Activated T-helper 1 cell treated with anti-CD3 and anti-CD28 coated beads, Interleukin-2, amount 50 U/mL, for 16 hours (primary cell): ENCODE measurements at places on chromosomes 4 and X.

- no peak for DNase-seq
Measured at GRCh38 chrX:81662381-81662780, 460.5 kb downstream of the SH3BGRL start.

GRCh38 chr4:139540632-139541031, 15.4 kb downstream of the SETD7 start:
- no peak for DNase-seq

DNA sequence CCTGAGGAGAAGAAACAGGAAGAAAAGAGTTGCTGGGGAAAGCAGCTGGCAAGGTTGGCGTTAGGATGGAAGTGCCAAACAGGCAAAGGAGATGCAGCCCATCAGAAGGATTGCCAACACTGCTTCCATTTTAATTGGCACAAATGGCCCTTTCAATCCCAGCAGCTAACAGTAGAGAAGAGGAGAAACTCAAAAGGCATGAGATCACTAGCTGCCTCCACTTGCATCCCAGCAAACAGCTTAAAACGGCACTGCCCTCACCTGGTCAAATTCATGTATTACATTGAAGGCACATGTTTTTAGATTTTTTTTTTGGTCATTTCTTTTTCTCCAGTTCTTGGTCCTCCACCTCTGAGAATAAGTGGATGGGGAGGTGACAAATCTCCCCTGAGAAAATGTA, 14.9 kb upstream of the LOC101059915 start:
- DNase-seq, result peak; percentile 30

- no peak for DNase-seq
Measured at GRCh38 chr4:109671350-109671749, 31.9 kb downstream of the CASP6 start.

GRCh38 chr4:86730310-86730709, 118.9 kb downstream of the SLC10A6 start:
- DNase-seq, result no peak
